Nucleus accumbens (tissue), 56 donors: ENCODE measurements at places on chromosomes 6 and 20.
A peak's percentile ranks its signal among the peaks of the same experiment; 100 is the strongest.

- no peak for DNase-seq
Measured at GRCh38 chr6:151063352-151063751, 176.4 kb upstream of the AKAP12 start.

DNA sequence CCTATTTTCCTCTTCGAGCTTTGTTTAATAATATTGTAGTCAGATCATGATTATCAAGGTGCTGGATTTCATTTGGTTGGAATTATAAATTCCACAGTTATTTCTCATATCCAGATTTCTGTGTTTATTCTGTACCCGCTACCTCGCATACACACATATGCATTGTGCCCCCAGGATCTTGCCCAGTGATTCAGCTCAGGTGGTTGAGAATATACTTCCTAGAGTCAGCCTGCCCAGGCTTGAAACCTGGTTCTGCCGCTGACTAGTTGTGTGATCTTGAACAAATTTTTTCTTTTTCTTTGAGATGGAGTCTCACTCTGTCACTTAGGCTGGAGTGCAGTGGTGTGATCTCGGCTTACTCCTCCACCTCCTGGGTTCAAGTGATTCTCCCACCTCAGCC lies 14.7 kb downstream of the GINM1 start:
- DNase-seq = no peak

GRCh38 chr6:33427585-33428223 lies 7.8 kb downstream of the SYNGAP1 start:
- peak; percentile 38 for DNase-seq

GRCh38 chr6:87261534-87261933 lies 60.9 kb upstream of the SMIM8 start:
- DNase-seq = no peak

DNA sequence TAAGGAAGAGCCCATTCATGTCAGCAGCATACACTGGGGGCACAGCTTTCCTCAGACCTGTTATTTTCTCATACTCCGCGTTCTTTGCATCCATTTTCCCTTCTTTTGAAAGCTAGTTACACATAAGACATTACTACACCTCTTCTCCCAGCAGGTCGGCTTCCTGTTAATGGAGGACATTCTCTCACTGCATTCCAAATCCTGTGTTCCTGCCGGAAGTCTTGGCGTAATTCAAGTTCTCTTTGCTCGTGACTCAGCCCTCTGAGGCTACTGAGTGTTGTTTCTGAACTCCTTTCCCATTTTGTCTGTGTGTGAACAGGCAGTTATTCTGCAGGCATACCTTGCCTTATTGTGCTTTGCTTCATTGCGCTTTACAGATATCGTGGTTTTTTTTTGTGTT lies 97.5 kb upstream of the ZBTB24 start:
- no peak for DNase-seq

DNA sequence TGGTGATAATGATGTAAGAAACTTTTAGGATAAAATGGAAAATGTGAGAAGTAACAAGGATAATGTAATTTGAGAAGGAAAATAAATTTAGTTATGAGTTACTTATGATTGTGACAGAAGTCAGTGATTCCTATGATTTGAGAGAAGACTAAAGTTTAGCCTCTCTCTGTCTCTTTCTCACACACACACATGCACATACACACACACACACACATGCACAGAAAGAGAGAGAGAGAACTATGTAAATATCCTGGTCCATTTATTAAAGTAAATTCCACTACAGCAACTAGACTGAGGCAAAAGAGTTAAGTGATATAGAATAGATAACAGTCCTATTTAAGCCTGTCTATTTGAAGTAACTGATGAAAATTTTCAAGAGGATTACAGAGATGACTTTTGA lies 375.2 kb downstream of the CD109 start:
- DNase-seq = no peak
